ENCODE measurements at places on chromosomes 1 and 21. TPM values are rescaled to one million over a fixed set of nuclear protein-coding genes. Genes with fewer than 3 reads are reported as not detected.

GRCh38 chr1:114521396-114522263 lies 10.6 kb upstream of the TRIM33 start:
- no peak overlapping the region for H3K4me3 ChIP-seq
- no peaks in the 10 kb centered on the region for H3K4me1 ChIP-seq
- H3K36me3 ChIP-seq: no peaks in the 10 kb centered on the region
- no peak overlapping the region for H3K27ac ChIP-seq

DNA sequence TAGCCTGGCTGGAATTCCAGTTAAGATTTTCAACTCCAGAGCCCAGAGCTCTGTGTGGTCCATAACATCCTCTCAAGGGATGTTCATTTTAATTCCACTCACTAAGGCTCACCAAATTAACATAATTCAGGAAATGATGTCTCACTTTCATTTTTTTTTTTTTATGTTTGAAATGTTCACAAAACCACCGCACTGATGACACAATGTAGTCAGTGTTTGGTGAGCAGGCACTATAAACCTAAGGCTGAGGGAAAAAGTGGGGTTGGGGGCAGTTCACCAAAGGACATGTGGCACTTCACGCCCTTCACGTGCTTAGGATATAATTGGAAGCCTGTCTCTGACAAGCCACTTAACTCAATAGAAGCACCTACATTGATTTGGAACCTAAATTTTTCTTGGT lies 177.3 kb upstream of the CAMK1G start:
- no peaks in the 10 kb centered on the region for H3K36me3 ChIP-seq
- no peak overlapping the region for H3K4me3 ChIP-seq
- no peak overlapping the region for H3K27ac ChIP-seq
- no peak for DNase-seq
- H3K27me3 ChIP-seq: no peaks in the 10 kb centered on the region
- no peaks in the 10 kb centered on the region for H3K4me1 ChIP-seq

DNA sequence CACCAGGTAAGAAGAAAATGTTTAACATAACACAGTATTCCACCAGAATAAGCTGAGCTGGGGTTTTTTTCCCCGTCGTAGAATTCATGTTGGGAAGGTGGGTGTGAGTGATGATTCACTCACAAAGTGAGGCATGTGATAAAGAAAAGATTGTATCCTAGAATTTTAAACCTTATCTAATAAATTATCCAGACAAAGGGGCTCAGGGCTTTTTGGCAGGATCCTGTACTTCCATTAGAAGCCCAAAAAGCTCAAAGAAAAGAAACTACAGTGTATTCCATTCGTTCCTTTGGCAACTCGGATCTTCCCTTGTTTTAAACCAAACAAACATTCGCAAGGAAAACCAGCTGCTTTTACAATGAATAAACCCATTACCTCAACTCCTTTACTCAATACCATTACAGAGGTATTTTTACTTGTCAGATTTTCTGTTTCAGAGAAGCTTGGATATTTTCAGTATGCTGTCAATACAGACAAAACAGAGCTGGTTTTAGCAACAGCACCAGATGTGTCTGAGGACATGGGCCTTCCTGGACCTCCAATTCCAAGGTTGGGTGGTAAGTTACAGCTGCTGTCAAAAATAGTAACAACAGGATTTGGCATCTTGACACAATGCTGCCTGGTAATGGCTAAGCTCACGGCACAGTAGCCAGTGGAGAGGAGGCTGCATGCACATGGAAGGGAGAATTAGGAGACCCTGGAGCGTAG lies 159.9 kb upstream of the RUNX1 start:
- H3K4me3 ChIP-seq: no peak overlapping the region
- H3K27me3 ChIP-seq: no peaks in the 10 kb centered on the region
- peak overlapping the region; percentile 26 for H3K27ac ChIP-seq
- H3K4me1 ChIP-seq: no peaks in the 10 kb centered on the region

DNA sequence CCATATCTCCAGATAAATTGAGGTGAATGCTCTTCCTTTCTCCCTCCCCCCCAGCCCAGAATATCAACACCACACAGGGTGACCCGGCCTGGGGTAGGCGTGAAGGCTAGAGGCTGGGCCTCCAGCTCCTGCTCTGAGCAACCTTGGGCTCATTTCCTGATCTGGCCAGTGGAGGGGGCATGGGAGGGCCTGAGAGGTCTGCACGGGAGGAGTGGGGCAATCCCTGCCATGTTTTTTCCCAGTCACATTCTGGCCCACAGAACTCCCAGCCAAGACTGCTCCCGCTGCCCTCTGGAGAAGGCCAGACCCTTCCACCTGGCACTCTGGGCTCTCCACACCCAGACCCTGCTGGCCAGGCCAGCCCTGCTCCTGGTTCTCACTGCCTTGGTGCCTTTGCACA lies 3.9 kb downstream of the CLDN19 start:
- H3K4me3 ChIP-seq: no peak overlapping the region
- no peak overlapping the region for H3K27ac ChIP-seq
- no peaks in the 10 kb centered on the region for H3K36me3 ChIP-seq
- no peaks in the 10 kb centered on the region for H3K27me3 ChIP-seq
- DNase-seq: no peak

- no peaks in the 10 kb centered on the region for H3K36me3 ChIP-seq
- DNase-seq: no peak
- no peak overlapping the region for H3K27ac ChIP-seq
- no peaks in the 10 kb centered on the region for H3K27me3 ChIP-seq
- no peak overlapping the region for H3K4me3 ChIP-seq
These were observed 8.8 kb downstream of the ADCY10 start for GRCh38 chr1:167905182-167905581.

DNA sequence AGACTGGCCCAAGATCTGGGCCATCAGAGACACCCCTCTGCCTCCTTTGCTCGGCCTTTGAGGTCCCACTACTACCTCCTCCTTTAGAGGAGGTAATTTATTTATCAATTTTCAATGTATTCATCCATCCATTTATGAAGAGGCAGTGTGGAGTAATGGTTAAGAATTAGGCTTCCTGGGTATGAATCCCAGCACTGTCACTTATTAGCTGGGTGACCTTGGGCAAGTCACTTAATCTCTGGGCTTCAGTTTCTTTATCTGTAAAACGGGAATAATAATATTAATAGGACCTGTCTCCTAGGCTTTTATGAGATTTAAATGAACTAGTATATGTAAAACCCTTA lies 1.7 kb downstream of the NR0B2 start:
- H3K27me3 ChIP-seq: no peaks in the 10 kb centered on the region
- no peak for DNase-seq
- no peaks in the 10 kb centered on the region for H3K4me1 ChIP-seq
- H3K27ac ChIP-seq: no peak overlapping the region
- no peak overlapping the region for H3K4me3 ChIP-seq

GRCh38 chr1:219621047-219621786 lies 8.3 kb upstream of the ZC3H11B start:
- DNase-seq: no peak
- no peak overlapping the region for H3K4me3 ChIP-seq
- no peaks in the 10 kb centered on the region for H3K4me1 ChIP-seq
- H3K27ac ChIP-seq: no peak overlapping the region
- H3K27me3 ChIP-seq: no peaks in the 10 kb centered on the region

DNA sequence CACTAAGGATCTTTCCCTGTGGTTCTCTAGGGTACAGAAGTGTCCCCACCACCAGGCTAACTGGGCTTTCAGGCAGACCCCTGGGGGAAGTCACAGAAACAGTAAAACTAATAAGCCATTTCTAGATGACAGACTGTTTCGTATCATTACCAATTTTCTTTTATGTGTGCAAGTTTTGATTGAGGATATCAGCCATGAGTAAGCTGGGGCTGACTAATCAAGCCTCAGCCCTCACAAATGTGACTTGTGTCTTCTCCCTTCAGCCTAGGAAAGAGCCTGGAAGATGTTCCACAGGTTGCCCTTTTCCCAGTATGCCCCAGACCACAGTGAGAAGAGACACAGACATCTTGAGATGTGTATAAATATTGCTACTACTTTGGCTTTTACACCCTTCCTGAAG lies 10.5 kb downstream of the PTGFRN start:
- H3K4me3 ChIP-seq: no peak overlapping the region
- DNase-seq: no peak
- H3K27ac ChIP-seq: no peak overlapping the region
- H3K36me3 ChIP-seq: no peaks in the 10 kb centered on the region

DNA sequence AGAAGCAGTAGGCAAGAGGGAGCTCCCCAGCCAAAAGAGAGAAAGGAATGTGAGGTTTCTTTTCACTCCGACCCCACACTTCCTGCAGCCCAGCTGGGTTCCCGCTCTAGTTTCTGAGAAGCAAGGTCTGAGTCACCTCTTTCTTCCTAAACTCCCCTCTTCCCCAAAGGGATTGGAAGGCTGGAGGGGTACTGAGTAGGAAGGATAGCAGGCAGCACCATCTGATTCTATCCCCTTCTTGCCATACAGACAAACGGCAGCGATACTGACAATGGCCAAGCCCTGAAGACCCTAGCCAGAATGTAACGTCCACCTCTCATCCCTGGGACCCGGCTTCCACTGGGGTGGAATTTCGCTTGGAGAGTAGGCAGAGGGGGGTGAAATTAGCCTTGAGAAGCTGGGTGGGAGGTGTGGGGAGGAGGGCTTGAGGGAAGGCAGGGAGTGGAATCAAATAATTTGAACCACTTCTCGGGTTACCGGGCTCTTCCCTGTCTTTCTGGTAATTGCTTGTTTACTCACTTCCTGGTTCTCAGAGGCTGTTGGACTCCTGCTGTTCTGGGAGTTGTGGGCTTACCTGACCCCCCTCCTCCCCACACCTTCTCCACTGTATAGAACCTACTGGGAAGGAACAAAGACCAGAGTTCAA lies 13.2 kb downstream of the IER5 start:
- DNase-seq: no peak
- H3K4me3 ChIP-seq: no peak overlapping the region
- H3K4me1 ChIP-seq: no peaks in the 10 kb centered on the region
- H3K27ac ChIP-seq: no peak overlapping the region
- H3K36me3 ChIP-seq: no peaks in the 10 kb centered on the region

DNA sequence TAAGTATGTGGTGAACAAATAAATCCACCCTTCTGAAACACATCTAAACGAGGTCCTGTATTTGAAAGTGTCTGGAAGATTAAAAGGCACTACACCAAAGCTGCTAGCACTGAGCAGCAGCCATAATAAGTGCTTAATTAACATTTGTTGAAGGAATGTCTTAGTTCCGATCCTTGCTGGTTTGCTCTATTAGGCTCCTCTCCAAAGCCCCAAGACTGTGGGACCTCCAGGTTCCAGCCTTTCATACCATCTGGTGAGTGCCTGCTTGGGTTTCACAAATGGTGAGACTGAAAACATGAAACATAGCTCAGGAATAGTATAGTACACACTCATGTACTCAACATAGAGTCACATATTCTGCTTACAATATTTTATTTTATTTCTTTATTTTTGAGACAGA lies 640 bp upstream of the CYP2J2 start:
- peak overlapping the region; percentile 72 for H3K4me3 ChIP-seq
- H3K27me3 ChIP-seq: no peaks in the 10 kb centered on the region
- H3K36me3 ChIP-seq: no peaks in the 10 kb centered on the region
- H3K4me1 ChIP-seq: no peaks in the 10 kb centered on the region
- no peak for DNase-seq
- no peak overlapping the region for H3K27ac ChIP-seq

DNA sequence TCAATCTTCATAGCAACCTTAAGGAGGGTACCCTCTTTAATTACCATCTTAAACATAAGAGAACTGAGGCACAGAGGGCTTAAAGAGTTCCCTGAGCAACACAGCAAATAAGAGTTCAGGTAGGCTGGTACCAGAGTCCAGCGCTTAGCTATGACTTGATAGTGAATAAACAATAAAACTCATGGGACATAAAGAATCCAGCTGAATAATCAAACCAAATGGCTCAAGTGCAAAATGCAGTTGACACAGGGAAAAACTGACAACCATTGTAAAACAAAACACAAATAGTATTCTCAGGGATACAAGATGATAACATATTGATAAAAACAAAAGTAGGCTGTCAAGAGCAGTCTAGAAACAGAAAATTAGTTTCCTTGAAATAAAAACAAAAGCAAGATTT lies 176.9 kb upstream of the HMGB4 start:
- no peaks in the 10 kb centered on the region for H3K27me3 ChIP-seq
- H3K4me1 ChIP-seq: no peaks in the 10 kb centered on the region

DNA sequence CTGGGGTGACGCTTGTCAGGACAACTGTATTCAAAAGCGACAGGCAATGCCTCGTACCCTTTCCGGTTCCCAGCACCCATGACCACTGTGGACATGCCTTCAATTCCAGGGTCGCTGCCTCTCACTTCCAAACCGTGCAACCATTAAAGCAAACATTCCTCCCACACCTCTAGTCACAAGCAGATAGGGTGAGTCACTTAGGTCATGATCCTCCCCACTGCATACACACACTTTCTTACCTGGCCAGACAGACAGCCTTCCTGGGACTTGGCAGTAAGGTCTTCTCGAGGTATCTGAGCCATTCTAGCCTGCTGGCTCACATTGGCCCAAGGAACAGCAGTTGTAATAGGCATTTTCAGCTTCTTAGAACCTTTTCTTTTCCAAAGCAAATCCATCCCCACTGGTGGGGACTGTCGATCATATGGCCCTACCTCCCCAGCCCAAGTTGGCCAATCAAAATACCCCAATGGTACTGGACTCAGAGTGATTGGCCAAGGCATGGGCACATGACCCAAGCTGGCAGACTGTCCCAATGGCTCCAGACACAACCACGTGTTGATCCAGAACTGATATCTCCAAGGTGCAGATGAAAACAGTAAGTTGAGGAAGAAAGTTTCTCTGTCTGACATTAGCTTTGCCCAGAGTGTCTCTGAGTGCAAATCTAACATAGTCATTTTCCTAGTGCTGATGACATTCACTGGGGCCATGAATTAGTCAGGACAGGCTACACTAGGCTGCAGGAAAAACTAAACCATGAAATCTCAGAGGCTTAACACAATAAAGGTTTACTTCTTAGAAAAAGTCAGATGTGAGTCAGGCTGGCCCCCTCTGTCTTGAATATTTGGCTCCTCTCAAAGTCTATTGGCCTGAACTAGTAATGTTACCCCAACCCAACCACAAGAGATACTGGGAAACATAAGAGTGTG lies 113.8 kb downstream of the RRAGC start:
- no peak overlapping the region for H3K4me3 ChIP-seq
- no peak for DNase-seq
- no peaks in the 10 kb centered on the region for H3K4me1 ChIP-seq
- H3K27ac ChIP-seq: no peak overlapping the region
- no peaks in the 10 kb centered on the region for H3K36me3 ChIP-seq

- H3K4me1 ChIP-seq: no peaks in the 10 kb centered on the region
- no peaks in the 10 kb centered on the region for H3K36me3 ChIP-seq
- H3K4me3 ChIP-seq: no peak overlapping the region
- no peak for DNase-seq
- no peaks in the 10 kb centered on the region for H3K27me3 ChIP-seq
- H3K27ac ChIP-seq: no peak overlapping the region
These were observed 481.3 kb downstream of the CAMTA1 start for GRCh38 chr1:7266561-7266960.

The GBP1 gene
- 43.8 TPM for total RNA-seq

The KRTAP13-2 gene
- total RNA-seq: not detected

The TNFAIP8L2 gene
- 4.1 TPM for total RNA-seq
